ENCODE measurements at places on chromosomes 2 and 18. TPM values are rescaled to one million over a fixed set of nuclear protein-coding genes. Genes with fewer than 3 reads are reported as not detected.

- DNase-seq, result peak; percentile 44
Observed at GRCh38 chr2:5539282-5540165, 152.7 kb upstream of the SOX11 start.

- no peak for DNase-seq
Observed at GRCh38 chr2:215803150-215803549, 210.2 kb downstream of the MREG start.

- DNase-seq, result no peak
Observed at GRCh38 chr2:56613254-56613653, 429.5 kb downstream of the CCDC85A start.

GRCh38 chr2:85457877-85458316 is 39.4 kb downstream of the SH2D6 start:
- no peak for DNase-seq

GRCh38 chr2:116517936-116518335 is 1296.6 kb upstream of the DDX18 start:
- no peak for DNase-seq

- no peak for DNase-seq
Observed at GRCh38 chr2:161090411-161090810, 69.8 kb upstream of the TANK start.

GRCh38 chr2:133954636-133955035 is 299.2 kb upstream of the MGAT5 start:
- DNase-seq, result no peak

DNA sequence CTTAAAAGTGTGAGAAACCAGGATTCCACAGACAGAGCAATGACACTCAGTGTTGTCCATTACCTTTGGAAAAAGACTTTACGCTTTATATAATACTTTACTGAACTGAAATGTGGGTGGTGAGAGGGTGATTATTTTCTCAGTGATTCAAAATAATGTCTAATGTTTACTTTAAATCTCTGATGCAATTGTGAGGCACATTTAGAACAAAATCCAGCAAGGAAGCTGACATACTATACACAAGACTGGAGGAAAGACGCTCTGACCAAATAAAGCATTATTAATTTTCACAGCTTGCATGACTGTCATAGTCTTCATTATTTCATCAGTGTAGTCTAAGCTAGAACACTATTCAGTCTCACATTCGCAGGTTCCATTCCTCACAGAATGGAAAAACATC is 34.1 kb upstream of the STAT1 start:
- no peak for DNase-seq

GRCh38 chr2:229857634-229858033 is 64.2 kb downstream of the TRIP12 start:
- no peak for DNase-seq

DNA sequence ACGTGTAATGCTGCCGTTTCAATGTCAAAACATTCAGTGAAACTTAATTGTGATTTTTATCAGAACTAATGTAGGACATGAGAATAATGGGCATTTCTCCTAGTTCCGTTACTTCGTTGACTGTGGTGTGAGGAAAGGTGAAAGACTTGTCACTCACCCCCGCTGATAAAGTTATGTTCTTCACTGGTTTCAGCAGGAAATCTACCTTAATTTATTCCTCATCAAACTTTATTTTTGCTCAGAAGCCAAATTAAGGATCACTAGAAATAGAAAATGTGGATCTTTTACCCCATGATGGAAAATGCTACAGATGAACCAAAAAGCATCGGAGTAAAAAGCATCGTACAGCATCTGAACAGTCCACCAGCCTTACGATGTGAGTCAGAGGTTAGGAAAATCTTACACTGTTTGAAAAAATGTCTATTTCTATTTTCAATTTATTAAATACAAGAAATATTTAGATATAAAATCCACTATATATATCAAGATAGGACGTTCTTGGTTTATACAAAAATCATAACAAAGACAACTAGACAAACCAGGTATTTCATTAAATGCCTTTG is 1.0 kb upstream of the ROCK1 start:
- no peak for DNase-seq

DNA sequence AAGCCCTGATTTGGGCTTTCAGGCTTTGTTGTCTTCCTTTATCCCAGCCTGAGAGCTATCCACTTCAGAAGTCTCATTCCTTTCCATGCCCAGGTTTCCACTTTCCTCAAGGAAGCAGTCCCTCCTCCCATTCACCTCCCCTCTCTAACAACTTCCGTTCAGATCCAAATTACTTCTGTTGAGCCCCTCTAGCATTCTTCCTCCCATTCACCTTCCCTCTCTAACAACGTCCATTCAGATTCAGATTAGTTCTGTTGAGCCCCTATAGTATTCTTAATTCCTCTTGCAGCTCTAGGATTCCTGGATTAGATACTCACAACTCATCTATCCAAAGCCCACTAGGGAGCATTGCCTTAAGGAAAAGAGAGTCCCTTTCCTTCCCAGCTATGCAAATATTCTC is 216.8 kb downstream of the RAD51AP2 start:
- no peak for DNase-seq

DNA sequence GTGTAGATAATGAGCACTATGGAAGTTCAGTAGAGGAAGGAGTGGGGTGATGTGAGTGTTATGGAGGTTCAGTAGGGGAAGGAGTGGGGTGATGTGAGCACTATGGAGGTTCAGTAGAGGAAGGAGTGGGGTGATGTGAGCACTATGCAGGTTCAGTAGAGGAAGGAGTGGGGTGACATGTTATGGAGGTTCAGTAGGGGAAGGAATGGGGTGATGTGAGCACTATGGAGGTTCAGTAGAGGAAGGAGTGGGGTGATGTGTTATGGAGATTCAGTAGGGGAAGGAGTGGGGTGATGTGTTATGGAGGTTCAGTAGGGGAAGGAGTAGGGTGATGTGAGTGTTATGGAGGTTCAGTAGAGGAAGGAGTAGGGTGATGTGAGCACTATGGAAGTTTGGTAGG is 116.3 kb upstream of the SMAD7 start:
- no peak for DNase-seq

DNA sequence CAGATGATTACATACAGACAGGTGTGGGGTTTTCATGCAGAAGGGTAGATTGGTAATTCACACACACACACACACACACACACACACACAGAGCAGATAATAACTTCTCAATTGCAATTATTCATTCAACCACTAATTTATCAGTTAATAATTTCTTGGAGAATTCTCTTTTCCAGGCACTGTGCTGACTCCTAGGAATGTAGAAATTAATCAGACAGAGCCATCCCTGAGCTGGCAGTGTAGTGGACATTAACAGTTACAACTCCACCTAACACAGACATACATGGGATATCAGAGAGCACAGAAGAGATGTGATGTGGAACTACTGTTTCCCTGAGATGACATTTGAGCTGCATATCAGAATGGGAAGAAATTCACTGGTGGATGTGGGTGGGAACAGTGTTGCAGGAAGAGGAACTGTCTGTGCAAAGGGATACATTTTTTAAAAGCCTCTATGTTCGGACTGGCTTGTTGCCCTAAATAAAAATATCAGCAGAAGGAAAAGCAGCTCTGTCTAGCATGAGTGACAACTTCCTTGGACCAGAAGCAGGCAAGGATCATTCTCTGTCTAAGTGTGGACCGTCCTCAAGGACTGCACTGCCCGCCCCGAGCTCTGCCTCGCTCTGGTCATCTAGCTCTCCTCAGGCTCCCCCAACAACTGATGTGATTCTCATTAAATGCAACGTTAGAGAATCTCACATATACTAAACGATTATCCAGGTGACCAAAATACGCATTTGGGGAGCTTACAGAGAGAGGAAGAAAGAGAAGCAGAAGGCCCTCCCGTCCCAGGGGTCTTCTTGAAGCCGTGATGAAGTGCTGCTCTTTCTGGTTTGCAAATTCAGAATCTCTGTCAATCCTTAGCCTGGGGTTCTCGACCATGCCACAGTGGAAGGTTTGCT is 173.4 kb upstream of the TRIB2 start:
- DNase-seq, result no peak

DNA sequence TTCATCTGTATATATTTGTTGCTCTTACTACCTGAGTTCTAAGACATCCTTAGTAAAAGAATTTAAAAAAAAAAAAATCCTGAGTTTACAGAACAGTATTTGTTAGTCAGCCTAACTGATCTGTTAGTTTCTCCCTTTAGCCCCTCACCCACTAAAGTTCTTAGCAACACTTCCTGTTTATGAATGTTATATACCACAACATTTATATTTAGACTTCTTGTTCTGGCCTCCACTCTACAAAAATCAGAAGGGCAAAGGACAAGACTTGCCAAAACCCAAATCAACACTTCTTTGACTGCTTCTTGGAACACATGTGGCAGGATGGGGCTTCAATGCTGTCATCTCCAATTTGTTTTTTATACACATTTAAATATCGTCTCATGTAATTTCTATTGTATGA is 71.1 kb downstream of the MGAT5 start:
- no peak for DNase-seq

- DNase-seq, result no peak
Observed at GRCh38 chr2:71832388-71832787, 315.3 kb downstream of the CYP26B1 start.

GRCh38 chr2:182133195-182133891 is 147.7 kb downstream of the PPP1R1C start:
- DNase-seq, result no peak

GRCh38 chr2:121897335-121897970 is 142.0 kb downstream of the TSN start:
- no peak for DNase-seq

DNA sequence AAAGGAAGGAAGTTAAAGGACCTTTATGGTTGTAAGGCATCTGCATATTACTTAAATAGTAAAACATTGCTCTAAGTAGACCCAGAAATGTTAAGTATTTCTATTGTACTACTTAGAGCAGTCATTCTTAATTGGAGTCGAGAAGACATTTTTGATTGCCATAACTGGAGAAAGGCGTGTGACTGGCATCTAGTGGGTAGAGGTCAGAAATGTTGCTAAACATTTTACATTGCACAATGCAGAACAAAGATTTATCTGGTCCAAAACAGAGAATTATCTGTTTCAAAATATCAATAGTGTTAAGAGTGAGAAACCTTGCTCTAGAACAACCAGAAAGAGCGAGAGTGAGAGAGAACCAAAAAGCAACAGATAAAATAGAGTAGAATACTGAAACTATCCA is 23.3 kb upstream of the ROCK1 start:
- no peak for DNase-seq

- DNase-seq, result no peak
Observed at GRCh38 chr2:170965446-170966225, 36.6 kb downstream of the GORASP2 start.

DNA sequence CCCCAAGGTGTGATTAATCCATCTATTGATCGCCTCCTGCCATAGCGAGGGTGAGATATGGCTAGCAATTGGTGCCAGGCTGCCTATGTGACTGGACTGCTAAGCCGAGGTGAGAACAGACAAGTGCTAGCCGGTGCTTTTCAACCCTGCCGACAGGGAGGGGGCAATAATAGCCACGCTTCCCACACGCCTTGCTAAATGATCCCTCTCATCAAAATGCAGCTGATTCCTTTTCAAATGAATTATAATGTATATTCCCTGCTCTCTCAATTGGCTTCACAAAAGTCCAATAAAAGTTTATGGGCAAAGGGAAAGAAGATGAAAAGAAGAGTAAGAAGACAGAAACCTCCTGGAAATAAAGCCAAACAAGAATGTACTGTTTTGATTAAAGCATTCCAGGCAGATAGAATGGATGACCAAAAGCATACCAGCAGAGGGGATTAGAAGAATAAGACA is 235.6 kb downstream of the ICOS start:
- no peak for DNase-seq

The FSHR gene
- not detected for polyA plus RNA-seq

The C2orf72 gene
- polyA plus RNA-seq, result 2.9 TPM

The SMC6 gene
- 37.3 TPM for polyA plus RNA-seq

The GAL3ST2 gene
- polyA plus RNA-seq, result 0.56 TPM

The G6PC2 gene
- 0.05 TPM for polyA plus RNA-seq

The ANKRD30BL gene
- 0.74 TPM for polyA plus RNA-seq

Data from right renal pelvis (tissue), 4 donors.